ENCODE measurements at places on chromosomes 11 and 22.

DNA sequence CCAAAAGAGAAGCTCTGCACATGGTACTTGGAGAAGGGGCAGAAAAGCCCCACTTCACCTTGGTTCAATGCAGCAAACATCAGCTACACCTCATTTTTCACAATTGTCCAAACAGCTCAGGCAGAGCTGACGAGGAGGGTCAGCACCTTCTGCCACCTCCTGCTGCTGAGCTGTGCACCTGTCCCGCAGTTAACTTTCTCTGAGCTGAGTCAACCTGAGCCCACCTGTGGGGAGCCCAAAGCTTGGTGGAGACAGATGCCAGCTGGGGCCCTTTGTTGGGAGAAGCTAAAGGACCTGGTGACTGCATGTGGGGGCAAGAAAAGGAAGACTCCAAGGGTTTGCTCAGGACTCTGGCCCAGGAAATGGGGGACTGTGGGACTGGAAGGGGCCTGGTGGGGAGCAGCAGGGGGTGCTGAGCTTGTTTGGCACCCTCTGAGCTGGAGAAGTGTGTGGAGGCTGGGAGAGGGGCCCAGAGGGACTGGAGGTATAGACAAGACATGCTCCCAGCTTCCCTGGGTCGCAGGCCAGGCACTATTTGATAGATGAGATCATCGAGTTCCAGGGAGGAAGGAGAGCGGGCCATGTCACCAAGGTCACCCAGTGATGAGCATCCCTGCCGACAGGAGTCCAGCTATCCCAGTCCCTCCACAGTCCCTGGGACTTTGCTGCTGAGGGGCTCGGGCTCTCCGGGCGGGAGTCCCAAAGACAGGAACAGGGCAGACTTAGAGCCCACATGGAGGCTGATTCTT is 53.5 kb downstream of the KCNJ4 start:
- DNase-seq: no peak

DNA sequence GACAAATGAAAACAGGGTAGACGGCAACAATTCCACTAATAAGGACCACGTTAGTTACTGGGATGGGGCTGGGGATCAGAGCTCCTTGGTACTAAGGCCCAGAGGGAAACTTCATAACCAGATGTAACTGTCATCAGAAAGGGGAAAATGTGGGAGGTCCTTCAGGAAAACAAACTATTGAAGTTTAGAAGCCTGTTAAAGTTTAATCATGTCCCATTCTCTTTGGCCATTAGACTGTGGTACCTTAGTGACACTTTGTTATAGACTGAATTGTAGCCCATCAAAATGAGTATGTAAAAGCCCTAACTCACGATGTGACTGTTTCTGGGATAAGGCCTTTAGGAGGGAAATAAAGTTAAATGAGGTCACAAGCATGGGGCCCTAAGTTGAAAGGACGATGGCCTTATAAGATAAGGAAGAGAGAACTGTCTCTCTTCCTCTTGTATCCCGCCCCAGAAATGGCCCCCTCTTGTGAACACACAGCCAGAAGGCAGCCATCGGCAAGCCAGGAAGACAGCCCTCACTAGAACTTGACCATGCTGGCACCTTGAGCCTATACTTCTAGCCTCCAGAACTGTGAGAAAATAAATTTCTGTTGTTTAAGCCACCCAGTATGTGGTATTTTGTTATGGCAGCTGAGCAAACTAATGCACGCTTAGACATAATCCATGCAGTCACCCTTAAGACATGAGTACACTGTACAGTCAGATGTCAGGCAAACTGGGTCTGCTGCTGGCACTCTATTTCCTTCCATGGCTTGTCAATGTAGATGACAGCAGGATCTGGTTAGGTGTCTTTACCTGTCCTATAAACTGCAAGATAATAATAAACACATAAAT is 26.9 kb upstream of the USP47 start:
- DNase-seq: no peak

GRCh38 chr11:131895865-131896264 is 525.5 kb downstream of the NTM start:
- DNase-seq: no peak

DNA sequence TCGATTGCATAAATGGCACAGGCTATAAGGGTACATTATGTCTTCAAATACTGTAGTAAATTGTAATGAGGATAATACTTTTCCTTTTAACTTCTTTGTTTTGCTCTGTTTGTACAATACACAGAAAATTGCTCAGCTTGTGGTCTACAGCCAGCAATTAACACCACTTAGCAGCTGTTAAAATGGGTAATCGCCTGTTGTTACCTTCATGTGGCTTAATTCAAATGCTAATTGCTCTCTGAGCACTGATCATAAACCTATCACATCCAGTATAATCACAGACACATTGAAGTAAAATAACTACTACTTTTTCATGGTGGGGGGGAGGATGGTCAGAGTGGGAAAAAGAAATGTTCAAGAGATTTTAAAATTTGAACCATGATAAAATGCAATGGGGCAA is 1164.1 kb upstream of the CNTN5 start:
- DNase-seq: no peak

- no peak for DNase-seq
Measured at GRCh38 chr11:44760917-44761550, 34.3 kb downstream of the TSPAN18 start.

DNA sequence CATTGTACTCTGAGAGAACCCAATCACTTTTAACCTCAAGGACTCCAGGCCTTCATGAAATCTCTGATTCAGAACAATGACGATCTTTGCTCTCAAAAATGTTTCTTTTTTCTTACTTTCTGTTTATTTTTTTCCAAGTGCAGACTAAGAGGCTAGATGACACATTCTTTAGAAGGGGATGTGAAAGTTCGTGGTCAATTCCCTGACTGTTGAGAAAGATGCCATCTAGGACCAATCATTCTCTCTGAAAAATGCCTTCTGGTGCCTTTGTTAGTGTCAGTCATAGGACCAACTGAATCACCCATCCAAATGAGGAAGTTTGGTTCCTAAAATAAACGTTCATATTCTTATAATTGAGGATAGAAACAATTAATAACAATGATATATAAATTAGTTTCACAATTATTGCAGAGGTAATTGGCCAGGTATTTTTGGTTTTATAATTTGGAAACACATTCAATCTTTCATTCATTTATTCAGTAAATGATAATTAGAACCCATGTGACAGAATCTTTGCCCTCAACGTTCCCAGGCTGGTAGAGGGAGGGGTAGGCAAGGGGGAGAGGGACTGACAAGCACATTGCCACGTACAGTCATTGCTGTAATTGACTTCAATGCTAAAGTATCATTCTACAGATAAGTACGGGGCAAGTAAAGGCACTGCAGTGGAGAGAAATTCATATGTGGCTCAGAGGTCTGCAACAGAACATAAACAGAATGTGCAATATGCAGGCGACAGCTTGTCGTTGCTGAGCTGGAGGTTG is 333.4 kb upstream of the MPPED2 start:
- DNase-seq: no peak

DNA sequence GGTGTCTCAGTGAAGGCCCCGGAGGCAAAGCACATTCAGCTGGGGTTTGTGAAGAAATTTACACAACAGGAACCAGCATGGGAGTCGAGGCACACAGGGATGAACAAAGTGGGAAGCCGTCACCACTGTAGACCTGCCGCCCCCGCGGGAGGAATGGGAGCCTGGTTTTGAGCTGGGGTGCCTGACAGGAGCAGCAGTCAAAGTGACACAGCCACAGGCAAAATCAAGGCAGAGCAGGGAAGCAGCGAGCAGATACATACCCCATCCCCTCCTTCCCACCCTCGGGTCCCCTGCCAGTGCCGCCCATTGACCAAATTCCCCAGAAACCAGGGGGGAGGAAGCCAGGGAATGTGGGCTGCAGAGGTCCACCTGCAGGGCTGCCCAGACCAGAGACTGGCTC is 20.8 kb downstream of the P2RX3 start:
- no peak for DNase-seq

GRCh38 chr11:62553080-62553838 is 6.7 kb upstream of the AHNAK start:
- DNase-seq: no peak

DNA sequence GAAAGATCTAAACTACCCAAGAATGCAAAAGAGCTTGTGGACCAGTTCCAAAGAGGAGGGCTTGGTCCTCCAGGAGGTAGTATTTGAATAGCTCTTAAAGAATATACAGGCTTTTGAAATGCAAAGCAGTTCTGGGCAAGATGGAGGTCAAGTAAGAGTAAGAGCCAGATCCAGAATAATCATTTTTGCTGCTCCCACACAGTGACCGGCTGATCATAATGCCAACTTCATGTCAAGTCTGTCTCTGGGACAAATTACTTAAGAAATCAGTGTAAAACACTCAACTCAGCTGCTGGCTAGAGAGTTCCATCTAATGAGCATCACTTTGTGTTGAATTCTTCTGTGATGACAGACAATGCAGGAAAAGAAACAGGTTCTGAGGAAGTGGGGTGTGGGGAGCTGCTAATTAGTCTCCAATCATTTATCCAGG is 250.9 kb upstream of the NARS2 start:
- DNase-seq: no peak

- DNase-seq: no peak
Measured at GRCh38 chr22:30186510-30186909, 60.0 kb downstream of the LIF start.

- no peak for DNase-seq
Measured at GRCh38 chr11:102794382-102794781, 3.6 kb downstream of the MMP1 start.

GRCh38 chr11:78732246-78732645 is 157.6 kb upstream of the NARS2 start:
- no peak for DNase-seq

DNA sequence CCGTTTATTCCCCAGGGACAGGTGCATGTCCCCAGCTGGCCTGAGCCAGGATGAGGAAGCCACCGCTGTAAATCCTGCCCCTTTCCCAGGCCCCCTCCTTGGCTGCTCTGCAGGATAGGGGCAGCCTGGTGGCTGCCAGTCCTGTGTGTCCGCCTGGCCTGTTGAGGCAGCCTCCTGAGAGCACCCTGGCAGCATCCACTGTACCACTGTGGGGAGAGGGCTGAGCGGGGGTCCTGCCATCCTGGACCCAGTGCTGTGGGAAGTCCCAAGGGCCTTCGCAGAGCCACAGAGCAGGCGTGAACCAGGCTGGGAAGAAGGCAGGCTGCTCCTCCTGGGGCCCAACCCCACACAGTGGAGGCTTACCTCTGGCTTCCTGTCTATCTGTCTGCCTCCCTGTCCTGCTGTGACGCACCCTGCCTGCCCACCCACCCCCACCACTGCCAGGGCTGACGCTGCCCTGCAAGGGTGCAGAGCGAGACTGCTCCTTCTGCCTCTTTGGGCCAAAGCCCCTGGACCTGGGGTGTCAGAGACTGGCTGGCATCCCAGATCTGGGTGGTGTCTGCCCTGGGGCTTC is 8.4 kb downstream of the KCTD17 start:
- DNase-seq: no peak

DNA sequence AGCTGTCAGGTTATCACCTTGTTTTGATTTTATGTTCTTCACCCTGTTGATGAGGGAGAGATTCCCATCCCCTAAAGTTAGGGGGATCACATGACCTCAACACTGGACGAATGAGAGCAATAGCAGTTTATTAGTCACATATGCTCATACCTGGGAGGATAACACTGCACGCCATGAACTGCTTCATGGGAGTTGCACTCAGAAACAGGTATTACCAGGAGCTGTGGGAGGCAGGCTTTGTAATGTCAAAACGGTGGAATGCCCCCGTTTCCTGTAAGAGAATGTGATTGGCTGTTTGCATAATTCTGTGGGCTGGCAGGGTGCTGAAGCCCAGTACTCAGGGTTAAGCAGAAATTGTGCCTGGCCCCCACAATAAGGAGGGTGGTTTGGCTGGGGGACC is 3.2 kb upstream of the THY1 start:
- no peak for DNase-seq

GRCh38 chr11:69903211-69903610 is 84.0 kb upstream of the FGF3 start:
- DNase-seq: no peak

DNA sequence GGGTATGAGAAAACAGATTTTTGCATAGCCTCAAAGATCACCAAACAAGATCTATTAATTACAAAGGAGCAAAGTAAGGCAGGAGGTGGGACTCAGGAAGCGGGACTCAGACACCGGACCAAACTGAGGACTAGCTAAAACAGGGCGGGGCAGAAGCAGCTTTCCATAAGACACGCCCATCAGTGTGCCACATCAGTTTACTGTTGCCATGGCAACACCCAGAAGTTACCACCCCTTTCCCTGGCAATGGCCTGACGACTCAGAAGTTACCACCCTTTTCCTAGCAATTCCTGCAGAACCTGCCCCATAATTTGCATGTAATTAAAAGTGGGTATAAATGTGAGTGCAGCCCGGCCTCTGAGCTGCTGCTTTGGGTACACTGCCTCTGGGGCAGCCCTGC is 173.9 kb downstream of the SHANK2 start:
- no peak for DNase-seq

DNA sequence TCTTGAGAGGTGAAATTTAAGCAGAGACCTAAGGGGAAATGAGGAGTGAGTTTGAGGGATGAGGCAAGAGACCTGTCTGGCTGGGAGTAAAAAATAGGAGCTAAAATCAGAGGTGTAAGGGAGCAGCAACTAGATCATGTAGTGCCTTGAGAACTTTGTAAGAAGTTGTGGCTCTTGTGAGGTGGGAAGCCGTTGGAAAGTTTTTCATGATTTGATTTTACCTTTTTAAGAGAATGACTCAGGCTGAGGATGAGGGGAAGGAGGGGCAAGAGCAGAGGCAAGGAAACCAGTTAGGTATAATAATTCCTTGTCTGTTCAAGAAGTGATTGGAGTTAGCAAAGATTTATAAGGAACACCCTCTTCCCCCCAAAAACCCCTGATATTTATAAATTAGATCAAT is 25.8 kb downstream of the QSER1 start:
- DNase-seq: no peak

GRCh38 chr11:7332962-7333361 is 81.3 kb downstream of the SYT9 start:
- DNase-seq: no peak

- DNase-seq: no peak
Measured at GRCh38 chr22:40289991-40290459, 56.3 kb upstream of the ADSL start.

DNA sequence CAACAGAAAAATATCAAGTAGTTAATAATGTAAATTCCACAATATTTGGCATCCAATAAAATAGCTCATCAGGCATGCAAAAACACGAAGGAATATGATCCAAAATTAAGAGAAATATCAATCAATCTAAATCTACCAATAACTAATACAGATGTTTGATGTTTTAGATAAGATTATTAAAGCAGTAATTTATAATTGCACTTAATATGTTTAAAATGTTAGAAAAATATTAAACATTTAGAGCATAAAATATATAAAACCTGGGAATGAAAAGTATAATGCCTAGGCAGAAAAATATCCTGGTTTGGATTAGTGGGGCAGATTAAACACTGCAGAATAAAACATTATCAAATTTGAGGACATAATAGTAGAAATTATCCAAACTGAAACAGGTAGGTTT is 879.9 kb downstream of the FAM181B start:
- DNase-seq: no peak

DNA sequence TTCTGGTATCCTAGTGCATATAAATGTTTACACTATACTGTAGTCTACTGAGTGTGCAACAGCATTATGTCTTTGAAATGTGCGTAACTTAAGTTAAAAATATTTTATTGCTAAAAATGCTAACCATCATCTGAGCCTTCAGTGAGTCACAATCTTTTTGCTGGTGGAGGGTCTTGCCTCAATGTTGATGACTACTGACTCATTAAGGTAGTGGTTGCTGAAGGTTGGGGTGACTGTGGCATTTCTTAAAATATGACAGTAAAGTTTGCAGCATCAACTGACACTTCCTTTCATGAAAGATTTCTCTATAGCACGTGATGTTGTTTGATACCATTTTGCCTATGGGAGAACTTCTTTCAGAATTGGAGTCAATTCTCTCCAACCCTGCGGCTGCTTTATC is 8.5 kb upstream of the CREBZF start:
- DNase-seq: no peak

GRCh38 chr11:105734426-105734825 is 124.6 kb downstream of the GRIA4 start:
- DNase-seq: no peak
